ENCODE measurements at places on chromosomes 6 and 20. TPM values are rescaled to one million over a fixed set of nuclear protein-coding genes. Genes with fewer than 3 reads are reported as not detected.

SMPDL3A gene
- total RNA-seq, result 4.1 TPM

PNLDC1 gene
- total RNA-seq, result not detected

FHL5 gene
- total RNA-seq, result not detected

MUC22 gene
- total RNA-seq, result not detected

ACTL10 gene
- 0.62 TPM for total RNA-seq

SLC25A27 gene
- 3.4 TPM for total RNA-seq

ATP6V1G2 gene
- 0.84 TPM for total RNA-seq

DNA sequence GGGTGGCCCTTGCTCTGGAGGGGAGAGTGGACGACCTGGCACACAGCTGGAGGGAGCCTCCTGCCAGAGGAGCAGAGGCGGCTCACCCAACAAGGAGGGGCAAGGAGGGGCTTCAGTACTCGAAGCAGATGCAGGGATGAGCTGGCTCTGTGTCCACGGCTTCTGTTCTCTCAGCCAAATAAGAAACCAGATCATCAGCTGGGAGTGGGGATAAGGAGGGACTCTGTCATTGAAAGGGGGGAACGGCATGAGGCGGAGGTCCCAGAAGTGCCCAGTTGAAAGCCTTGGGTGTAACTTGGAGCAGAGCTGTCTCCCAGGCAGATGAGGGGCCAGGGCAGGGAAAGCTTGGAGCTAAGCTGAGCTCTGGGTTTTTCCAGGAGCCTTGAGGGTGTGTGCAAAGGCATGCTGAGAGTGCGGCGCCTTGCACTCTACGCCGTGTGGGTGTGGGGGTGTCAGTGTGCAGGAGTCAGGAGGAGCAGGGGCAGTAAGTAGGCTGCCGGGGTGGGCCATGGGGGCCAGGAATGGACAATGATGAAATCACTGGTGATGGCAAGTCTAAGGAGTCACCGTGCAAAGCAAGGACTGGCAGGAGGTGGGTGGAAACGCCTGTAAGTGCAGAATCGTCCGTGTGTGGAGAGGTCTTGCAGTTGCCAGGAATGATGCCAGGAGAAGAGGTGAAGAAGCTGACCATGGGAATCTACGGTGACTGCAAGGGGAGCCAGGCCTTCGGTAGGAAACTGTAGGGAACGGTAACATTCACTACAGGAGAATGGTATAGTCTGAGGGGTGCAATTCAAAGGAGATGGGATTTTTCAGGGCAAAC is 85.4 kb upstream of the FOXQ1 start:
- DNase-seq, result no peak

GRCh38 chr6:157304899-157305663 is 18.2 kb downstream of the TMEM242 start:
- peak; percentile 85 for DNase-seq

DNA sequence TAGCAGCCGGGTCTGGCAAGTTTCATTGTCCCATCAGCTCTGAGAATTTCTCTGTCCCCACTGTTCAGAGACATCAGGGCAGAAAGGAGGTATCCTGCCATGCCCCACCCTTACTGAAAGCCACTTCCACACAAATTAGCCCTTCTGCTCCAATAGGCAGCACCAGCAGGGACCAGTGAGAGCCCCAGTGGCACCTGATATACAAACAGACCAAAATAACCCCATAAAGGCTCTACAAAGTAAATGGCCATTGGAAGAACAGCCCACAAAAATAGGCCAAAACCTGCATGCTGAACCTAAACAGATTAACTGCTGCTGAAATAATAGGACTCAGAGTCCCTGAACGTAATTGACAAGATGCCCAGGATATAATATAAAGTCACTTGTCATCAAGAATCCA is 199.9 kb downstream of the TMEM200A start:
- no peak for DNase-seq

GRCh38 chr20:23612396-23612795 is 6.7 kb upstream of the CST9 start:
- no peak for DNase-seq

DNA sequence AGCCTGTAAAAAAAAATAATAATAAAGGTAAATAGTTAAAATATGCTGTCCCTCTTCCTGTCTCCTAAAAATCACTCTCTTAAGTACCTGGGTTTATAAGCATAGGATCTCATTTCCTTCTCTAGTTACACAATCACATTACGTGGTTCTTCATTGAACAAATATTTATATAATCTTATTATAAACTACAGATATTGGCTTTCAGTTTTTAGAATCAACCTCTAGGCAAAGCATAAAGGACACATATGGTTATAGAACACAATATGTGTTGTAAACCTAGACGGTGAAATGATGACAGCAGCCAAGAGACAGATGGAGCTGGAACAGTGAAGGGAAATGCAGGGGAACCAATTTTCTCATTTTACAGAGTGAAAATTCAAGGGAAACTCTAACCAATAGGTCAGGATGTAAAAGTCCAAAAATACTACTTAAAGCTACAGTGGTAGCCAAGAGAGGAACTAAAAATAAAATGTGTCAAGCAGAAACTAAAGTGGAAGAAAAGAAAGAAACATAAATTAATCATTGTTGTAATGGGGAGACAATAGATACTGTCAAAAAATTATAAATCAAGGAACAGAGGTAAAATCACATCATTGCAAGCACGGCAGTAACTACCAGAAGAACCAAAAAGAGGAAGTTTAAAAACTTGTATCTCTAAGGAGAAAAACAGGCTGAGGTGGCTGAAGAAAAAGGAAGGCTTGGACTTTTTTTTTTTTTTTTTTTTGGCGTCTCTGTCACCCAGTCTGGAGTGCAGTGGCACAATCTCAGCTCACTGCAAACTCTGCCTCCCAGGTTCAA is 82.8 kb upstream of the CDYL start:
- no peak for DNase-seq

GRCh38 chr6:113888956-113889630 is 31.9 kb downstream of the MARCKS start:
- DNase-seq, result no peak

GRCh38 chr6:148423133-148423532 is 80.5 kb downstream of the SASH1 start:
- DNase-seq, result no peak

GRCh38 chr6:118706702-118707101 is 55.3 kb upstream of the CEP85L start:
- DNase-seq, result no peak

GRCh38 chr20:18314786-18315406 is 26.6 kb downstream of the ZNF133 start:
- DNase-seq, result no peak

- DNase-seq, result no peak
Measured at GRCh38 chr6:140434761-140435160, 1060.3 kb upstream of the CITED2 start.

GRCh38 chr6:106539936-106540335 is 89.4 kb downstream of the RTN4IP1 start:
- DNase-seq, result no peak

DNA sequence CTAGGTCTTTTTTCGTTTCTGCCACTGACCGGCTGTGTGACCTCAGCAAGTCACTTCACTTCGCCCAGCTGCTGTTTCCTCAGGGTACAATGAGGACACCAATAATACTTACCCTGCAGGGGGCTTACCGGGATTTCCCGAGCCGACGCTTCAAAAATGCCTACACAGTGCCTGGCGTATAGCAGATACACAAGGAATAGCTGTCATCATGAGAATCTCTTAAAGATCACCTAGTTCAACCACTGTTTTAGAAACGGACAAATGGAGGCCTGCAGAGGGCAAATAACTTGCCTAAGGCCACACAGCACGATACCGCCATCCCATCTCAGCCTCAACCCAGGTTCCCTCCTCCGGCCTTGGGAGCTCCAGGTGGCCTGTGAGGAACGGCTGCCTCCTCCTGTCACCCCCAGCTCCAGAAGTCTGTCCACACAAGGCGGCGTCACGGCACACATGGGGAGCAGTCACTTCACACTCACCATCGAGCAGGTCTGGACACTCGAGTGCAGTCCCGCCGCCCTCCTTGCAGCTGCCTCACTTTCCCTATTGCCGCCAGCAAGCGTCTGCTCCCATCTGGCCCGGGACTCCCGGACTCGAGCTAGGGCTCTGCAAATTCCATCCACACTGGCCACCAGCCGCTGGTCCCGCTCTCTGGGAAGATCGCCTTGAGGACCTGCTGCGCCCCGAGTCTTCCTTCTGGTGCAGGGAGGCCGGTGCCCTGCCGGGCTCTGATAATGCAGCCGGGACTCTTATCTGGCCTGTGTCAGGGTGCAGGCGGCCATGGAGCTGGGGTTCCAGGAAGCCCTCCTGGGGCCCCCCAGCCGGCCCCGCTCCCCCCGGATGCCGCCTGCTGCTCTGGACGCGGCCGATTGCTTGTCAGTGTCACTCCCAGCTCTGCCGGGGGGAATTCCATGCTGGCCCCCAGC is at the start of gene RIPOR3:
RIPOR3 (minus strand) TSS at position 893 of the 923 bp plus-strand sequence; CDS start at position 479, 414 bp downstream.
- DNase-seq, result no peak

DNA sequence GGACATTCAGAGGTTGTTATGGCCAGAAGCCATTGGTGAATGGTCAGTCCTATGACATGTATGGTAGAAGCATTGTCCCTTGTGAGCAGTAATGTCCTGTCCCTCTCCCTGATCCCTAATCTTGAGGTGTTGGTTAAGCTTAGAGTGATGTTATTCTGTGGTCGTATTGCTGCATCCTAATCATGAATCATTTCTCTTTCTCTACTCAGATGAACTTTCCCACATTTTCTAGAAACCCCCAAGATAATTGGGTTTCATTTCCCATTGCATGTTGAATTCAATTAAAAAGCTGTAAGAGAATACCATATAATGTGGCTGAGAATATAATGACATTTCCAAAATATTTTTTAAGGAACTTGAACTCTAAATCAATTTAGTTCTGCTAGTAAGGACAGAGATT is 175.1 kb downstream of the PLCB4 start:
- DNase-seq, result no peak
